ENCODE measurements at places on chromosomes 7 and 10.

DNA sequence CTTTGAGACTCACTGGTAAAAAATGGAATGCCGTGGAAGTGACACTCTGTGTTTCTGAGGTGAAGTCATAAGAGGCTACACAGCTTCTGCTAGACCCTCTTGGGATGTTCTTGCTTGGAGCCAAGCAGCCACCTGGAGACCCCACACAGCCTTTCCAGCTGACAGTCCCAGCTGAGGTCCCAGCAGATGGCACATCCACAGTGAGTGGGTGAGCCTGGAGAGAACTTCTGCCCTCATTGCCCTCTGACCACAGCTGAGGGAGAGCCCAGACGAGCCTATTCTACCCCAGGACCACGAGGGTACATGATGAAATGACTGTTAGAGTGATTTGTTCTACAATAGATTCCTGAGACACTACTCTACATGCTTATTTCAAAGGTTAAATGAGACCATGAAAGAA is 44.3 kb downstream of the CXCL12 start:
- H3K4me3 ChIP-seq, result no peak overlapping the region
- no peak overlapping the region for H3K27ac ChIP-seq
- no peaks in the 10 kb centered on the region for H3K27me3 ChIP-seq
- DNase-seq, result no peak
- H3K4me1 ChIP-seq, result no peaks in the 10 kb centered on the region

- H3K36me3 ChIP-seq, result no peaks in the 10 kb centered on the region
- H3K4me1 ChIP-seq, result peaks cover 16% of the 10 kb centered on the region
- DNase-seq, result no peak
- no peak overlapping the region for H3K4me3 ChIP-seq
Observed at GRCh38 chr10:133253361-133253955, 15.8 kb downstream of the VENTX start.

DNA sequence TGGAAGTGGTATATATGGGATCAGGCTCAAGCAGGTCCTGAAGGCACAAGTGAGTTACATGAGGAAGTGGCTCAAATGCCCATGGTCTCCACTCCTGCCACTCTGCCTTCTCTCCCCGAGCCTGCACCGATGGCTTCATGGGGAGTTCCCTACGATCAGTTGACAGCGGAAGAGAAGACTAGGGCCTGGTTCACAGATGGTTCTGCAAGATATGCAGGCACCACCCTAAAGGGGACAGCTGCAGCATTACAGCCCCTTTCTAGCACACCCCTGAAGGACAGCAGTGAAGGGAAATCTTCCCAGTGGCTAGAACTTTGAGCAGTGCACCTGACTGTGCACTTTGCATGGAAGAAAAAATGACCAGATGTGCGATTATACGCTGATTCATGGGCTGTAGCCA is 95.3 kb downstream of the HOXA1 start:
- H3K4me1 ChIP-seq, result no peaks in the 10 kb centered on the region
- no peaks in the 10 kb centered on the region for H3K27me3 ChIP-seq
- H3K4me3 ChIP-seq, result no peak overlapping the region

- H3K27ac ChIP-seq, result no peak overlapping the region
- H3K4me1 ChIP-seq, result peaks cover 2% of the 10 kb centered on the region
- H3K36me3 ChIP-seq, result no peaks in the 10 kb centered on the region
- no peaks in the 10 kb centered on the region for H3K27me3 ChIP-seq
- H3K4me3 ChIP-seq, result no peak overlapping the region
Observed at GRCh38 chr10:123748711-123749110, 82.6 kb downstream of the GPR26 start.

DNA sequence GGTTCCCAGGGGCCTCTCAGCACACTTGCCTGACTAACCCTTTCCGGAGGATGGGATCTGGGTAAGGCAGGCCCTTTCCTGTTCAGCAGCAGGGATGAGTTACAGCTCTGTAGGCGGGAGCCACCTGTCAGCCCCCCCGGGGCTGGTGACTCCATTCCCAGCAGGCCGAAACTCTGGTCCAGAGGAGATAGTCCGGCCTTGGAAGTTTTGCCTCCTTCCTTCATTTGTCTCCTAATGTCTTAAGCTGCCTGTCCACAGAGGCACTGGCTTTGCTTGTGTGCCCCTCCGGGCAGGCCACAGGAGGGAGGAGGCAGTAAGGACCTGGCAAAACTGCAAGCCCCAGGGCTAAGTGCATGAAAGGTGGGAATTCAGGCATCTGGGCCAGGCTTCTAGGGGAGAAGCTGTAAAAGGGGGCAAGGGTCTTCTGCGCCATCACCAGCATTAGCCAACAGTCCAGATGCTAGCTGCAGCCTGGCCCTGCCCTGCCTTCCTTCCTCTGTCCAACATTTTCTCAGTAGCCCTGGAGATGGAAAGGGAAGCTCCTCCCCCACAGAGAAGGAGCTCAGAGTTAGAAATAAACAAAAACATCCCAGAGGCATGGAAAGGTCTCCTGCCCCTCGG is 1.2 kb downstream of the ADIRF start:
- H3K27me3 ChIP-seq, result peaks cover 44% of the 10 kb centered on the region
- H3K4me1 ChIP-seq, result peaks cover 69% of the 10 kb centered on the region
- H3K4me3 ChIP-seq, result peak overlapping the region; percentile 44
- peak overlapping the region; percentile 91 for H3K27ac ChIP-seq
- no peaks in the 10 kb centered on the region for H3K36me3 ChIP-seq

- no peaks in the 10 kb centered on the region for H3K4me1 ChIP-seq
- no peaks in the 10 kb centered on the region for H3K36me3 ChIP-seq
- no peaks in the 10 kb centered on the region for H3K27me3 ChIP-seq
- no peak overlapping the region for H3K4me3 ChIP-seq
- H3K27ac ChIP-seq, result no peak overlapping the region
Observed at GRCh38 chr10:55397777-55398496, 596.9 kb upstream of the PCDH15 start.

DNA sequence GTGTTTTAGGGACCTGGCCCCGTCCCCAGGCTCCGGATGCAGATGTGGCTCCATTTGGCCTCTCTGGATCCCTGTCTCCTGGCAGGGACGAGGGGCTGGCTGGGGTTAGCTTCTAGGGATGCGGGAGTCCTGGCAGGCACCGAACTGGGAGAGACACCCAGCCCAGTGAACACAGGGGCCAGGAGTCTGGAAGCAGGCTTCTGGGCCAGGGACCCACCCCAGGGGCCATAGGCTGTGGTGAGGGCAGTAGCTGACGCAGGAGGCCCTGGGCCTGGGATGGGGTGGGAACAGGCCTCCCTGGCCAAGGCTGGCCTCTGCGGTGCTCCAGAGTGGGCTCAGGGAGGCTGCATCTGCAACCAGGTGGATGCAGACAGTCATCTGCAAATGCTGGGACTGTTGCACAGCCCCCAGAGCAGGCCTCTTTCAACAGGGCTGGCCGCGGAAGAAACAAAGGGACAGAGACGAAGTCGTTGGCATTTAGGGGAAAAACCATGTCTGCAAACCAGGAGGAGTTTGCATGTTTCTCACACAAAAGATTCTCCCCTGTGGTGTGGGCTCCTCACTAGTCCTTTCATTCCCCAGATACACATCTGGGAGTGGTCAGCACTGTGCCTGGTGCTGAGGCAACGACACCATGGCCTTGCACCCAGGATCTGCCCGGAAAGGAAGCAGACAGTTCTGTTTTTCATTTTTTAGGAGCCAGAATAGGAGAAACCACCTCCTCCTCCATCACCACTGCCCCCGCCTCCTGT is 36.4 kb upstream of the ZNF488 start:
- no peaks in the 10 kb centered on the region for H3K27me3 ChIP-seq
- H3K27ac ChIP-seq, result no peak overlapping the region
- H3K4me1 ChIP-seq, result no peaks in the 10 kb centered on the region
- H3K4me3 ChIP-seq, result no peak overlapping the region
- peak; percentile 68 for DNase-seq

DNA sequence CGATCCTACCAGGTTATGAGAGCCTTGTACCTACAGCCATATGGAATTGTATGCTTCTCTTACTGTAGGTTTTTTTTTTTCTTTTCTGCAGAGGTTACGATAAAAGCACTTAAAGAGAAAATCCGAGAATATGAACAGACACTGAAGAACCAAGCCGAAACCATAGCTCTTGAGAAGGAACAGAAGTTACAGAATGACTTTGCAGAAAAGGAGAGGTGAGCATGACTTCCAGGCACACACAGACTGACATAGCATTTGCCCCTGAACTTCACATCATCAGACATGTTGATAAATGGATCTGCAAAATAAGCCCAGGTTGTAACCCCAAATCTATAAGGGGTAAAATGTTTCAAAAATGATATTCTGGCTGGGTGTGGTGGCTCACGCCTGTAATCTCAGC is 182.4 kb upstream of the SH2B2 start:
- H3K27ac ChIP-seq, result no peak overlapping the region
- H3K4me1 ChIP-seq, result no peaks in the 10 kb centered on the region
- H3K4me3 ChIP-seq, result no peak overlapping the region
- no peaks in the 10 kb centered on the region for H3K36me3 ChIP-seq

- peak overlapping the region; percentile 40 for H3K27ac ChIP-seq
- H3K4me1 ChIP-seq, result no peaks in the 10 kb centered on the region
- H3K4me3 ChIP-seq, result no peak overlapping the region
- H3K27me3 ChIP-seq, result no peaks in the 10 kb centered on the region
- H3K36me3 ChIP-seq, result no peaks in the 10 kb centered on the region
Observed at GRCh38 chr10:3948843-3949242, 163.8 kb upstream of the KLF6 start.

GRCh38 chr7:12757443-12757842 is 70.0 kb downstream of the ARL4A start:
- no peaks in the 10 kb centered on the region for H3K4me1 ChIP-seq
- H3K27ac ChIP-seq, result no peak overlapping the region
- H3K27me3 ChIP-seq, result no peaks in the 10 kb centered on the region
- H3K4me3 ChIP-seq, result no peak overlapping the region

DNA sequence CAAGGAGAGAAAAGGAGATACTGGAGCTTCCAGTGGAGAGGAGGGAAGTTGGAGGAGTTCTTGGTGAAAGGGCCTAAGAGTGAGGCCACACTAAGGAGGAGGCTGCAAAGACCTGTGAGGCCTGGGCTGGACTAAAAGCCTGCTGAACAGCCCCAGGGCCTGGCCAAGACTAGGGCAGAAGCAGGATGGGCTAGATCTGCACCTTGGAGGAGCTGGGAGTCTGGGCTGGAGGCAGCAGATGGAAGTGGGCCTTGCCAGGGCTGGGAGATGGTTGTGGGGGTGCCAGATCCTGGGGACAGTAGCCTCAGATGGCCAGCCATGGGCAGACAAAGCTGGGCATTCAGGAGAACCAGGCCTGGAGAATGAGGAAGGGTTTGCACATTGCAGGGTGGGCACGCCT is 6.5 kb upstream of the PURB start:
- H3K27ac ChIP-seq, result peak overlapping the region; percentile 64
- DNase-seq, result no peak
- no peaks in the 10 kb centered on the region for H3K36me3 ChIP-seq
- H3K4me3 ChIP-seq, result no peak overlapping the region
- no peaks in the 10 kb centered on the region for H3K4me1 ChIP-seq

DNA sequence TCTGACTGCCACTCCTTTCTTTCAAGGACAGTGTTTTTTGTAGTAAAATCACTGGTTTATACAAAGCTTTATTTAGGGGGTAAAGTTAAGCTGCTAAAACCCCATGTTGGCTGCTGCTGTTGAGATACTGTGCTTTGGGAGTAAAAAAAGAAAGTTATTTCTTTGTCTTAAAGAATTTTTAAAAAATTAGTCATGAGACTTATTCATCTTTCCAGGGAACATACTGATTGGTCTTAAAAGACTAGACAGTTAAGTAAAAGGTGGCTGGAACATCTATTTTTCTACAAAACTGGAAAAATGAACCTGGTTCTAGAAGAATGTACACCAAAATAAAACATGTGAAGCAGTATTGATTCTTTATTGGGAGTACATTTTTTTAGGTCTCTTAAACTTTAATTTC is 20.6 kb downstream of the BBIP1 start:
- no peaks in the 10 kb centered on the region for H3K27me3 ChIP-seq
- H3K4me3 ChIP-seq, result no peak overlapping the region
- peaks cover 75% of the 10 kb centered on the region for H3K36me3 ChIP-seq
- no peak overlapping the region for H3K27ac ChIP-seq
- no peak for DNase-seq
- peaks cover 28% of the 10 kb centered on the region for H3K4me1 ChIP-seq

GRCh38 chr10:95831515-95831914 is 75.6 kb downstream of the ENTPD1 start:
- no peak for DNase-seq
- no peaks in the 10 kb centered on the region for H3K36me3 ChIP-seq
- H3K4me3 ChIP-seq, result no peak overlapping the region

GRCh38 chr7:74388880-74389415 is 64.8 kb upstream of the GTF2IRD1 start:
- H3K27ac ChIP-seq, result no peak overlapping the region
- peaks cover 10% of the 10 kb centered on the region for H3K4me1 ChIP-seq
- H3K27me3 ChIP-seq, result no peaks in the 10 kb centered on the region
- no peak for DNase-seq

GRCh38 chr10:90977162-90977854 is 56.4 kb upstream of the ANKRD1 start:
- no peaks in the 10 kb centered on the region for H3K27me3 ChIP-seq
- H3K4me1 ChIP-seq, result no peaks in the 10 kb centered on the region
- no peak for DNase-seq
- H3K36me3 ChIP-seq, result no peaks in the 10 kb centered on the region
- H3K27ac ChIP-seq, result no peak overlapping the region

- no peaks in the 10 kb centered on the region for H3K36me3 ChIP-seq
- no peak overlapping the region for H3K27ac ChIP-seq
- no peaks in the 10 kb centered on the region for H3K27me3 ChIP-seq
- no peaks in the 10 kb centered on the region for H3K4me1 ChIP-seq
- H3K4me3 ChIP-seq, result no peak overlapping the region
- DNase-seq, result peak; percentile 47
Observed at GRCh38 chr7:152887778-152888177, 128.2 kb downstream of the ACTR3B start.

GRCh38 chr7:44100458-44101302 is 3.5 kb upstream of the AEBP1 start:
- peaks cover 7% of the 10 kb centered on the region for H3K4me1 ChIP-seq
- H3K27ac ChIP-seq, result peak overlapping the region; percentile 9
- DNase-seq, result peak; percentile 78
- no peaks in the 10 kb centered on the region for H3K36me3 ChIP-seq
- peaks cover 26% of the 10 kb centered on the region for H3K27me3 ChIP-seq

GRCh38 chr10:125037145-125037877 is 95.4 kb downstream of the ZRANB1 start:
- no peaks in the 10 kb centered on the region for H3K36me3 ChIP-seq
- no peak overlapping the region for H3K27ac ChIP-seq
- DNase-seq, result no peak
- H3K4me3 ChIP-seq, result no peak overlapping the region

DNA sequence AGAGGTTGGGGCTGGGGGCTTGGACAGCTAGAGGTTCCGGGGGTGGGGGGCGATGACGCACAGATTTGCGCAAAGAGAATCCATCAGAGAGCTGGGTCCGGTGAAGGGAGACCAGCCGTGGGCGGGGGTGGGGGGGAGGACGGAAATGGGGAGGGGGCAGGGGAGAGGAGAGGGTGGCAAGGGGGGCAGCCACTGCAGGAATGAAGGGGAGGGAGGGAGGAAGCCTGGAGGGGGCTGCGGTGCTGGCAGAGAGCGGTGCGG is 1.2 kb upstream of the VGF start:
- peaks cover 83% of the 10 kb centered on the region for H3K4me1 ChIP-seq

DNA sequence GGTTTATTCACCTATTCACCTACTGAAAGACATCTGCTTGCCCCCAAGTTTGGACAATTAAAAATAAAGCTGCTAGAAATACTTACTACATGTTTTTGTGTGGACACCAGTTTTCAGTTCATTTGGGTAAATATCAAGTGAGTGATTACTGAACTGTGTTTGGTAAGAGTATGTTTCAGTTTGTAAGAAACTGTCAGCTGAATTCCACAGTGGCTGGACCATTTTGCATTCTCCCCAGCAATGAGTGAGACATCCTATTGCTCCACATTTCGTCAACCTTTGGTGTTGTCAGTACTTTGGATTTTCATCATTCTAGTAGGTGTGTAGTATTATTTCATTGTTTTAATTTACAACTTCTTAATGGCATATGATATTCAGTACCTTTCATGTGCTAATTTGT is 17.4 kb upstream of the IKZF1 start:
- H3K4me1 ChIP-seq, result peaks cover 42% of the 10 kb centered on the region
- no peaks in the 10 kb centered on the region for H3K36me3 ChIP-seq
- H3K27ac ChIP-seq, result no peak overlapping the region

Measured in spleen (tissue), 13 donors.